ENCODE measurements at places on chromosomes 7 and 10.

GRCh38 chr7:1362301-1362700, 97.0 kb downstream of the MICALL2 start:
- H3K36me3 ChIP-seq, result no peaks in the 10 kb centered on the region
- H3K4me1 ChIP-seq, result no peaks in the 10 kb centered on the region
- DNase-seq, result no peak
- H3K27ac ChIP-seq, result no peak overlapping the region

- H3K4me3 ChIP-seq, result peak overlapping the region; percentile 12
- H3K27me3 ChIP-seq, result no peaks in the 10 kb centered on the region
- DNase-seq, result peak; percentile 81
- H3K36me3 ChIP-seq, result no peaks in the 10 kb centered on the region
- H3K27ac ChIP-seq, result no peak overlapping the region
Observed at GRCh38 chr10:48656241-48656913, 28.3 kb upstream of the WDFY4 start.

- no peaks in the 10 kb centered on the region for H3K36me3 ChIP-seq
- H3K27ac ChIP-seq, result no peak overlapping the region
- H3K4me1 ChIP-seq, result no peaks in the 10 kb centered on the region
- H3K27me3 ChIP-seq, result no peaks in the 10 kb centered on the region
Observed at GRCh38 chr7:18555968-18556367, 60.4 kb downstream of the HDAC9 start.

DNA sequence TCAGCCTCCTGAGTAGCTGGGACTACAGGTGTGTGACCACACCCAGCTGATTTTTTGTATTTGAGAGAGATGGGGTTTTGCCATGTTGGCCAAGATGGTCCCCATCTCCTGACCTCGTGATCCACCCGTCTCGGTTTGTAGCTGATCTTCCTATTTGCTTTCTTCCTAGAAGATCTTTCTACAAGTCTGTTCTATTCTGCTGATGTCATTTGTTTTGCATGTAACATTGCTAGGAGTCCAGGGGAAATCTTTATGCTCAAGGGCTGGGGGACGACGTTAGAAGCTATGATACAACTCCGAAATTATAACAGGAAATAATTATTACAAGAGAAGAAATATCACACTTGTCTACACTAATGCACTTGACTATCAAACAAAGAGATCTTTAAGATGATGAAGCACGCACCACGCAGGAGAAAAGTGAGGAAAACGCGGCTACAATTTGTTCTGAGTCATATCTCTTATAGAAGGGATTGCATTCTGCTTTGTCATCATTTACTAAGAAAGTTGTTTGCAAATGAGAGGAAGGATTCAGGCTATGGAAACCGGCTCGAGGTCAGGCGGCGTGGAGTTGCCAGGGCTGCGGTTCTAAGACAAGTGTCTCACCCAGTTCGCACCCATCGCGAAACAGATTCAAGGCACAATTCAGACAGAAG, 103.0 kb upstream of the CARD11 start:
- no peak for DNase-seq
- no peak overlapping the region for H3K4me3 ChIP-seq
- no peaks in the 10 kb centered on the region for H3K36me3 ChIP-seq
- H3K27me3 ChIP-seq, result no peaks in the 10 kb centered on the region
- H3K27ac ChIP-seq, result no peak overlapping the region
